ENCODE measurements at places on chromosomes 3 and 15.

DNA sequence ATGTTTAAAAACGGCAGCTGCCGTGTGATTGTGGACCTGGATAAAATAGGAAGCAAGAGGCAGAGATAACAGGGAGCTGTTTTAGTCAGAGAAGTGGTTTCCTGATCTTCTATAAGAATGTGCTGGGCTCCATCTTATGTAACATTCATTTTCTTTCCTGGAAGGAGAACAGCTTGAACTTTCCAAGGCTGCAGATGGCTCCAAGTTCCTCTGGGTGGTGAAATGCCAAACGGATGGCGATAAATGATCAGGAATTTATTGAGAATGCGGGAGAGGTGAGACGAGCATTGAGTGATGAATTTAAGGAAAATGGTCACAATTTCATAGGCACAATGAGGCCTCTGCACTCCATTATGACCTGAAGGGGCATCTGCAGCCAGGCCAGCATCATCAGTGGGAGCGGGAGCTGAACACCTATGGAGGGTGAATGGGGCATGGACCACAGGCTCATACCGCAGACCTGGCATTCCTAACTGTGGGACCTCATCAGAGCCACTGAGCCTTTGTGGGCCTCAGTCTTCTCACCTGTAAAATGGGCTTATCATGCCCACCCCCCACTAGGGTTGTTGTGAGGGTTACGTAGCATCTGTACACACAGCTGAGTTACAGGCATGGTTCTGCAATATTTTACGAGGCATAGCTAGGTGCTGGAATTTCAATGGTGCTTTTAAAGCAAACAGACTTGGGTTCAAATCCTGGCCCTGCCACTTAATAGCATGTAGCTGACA, 17.1 kb downstream of the MGLL start:
- no peak for DNase-seq

DNA sequence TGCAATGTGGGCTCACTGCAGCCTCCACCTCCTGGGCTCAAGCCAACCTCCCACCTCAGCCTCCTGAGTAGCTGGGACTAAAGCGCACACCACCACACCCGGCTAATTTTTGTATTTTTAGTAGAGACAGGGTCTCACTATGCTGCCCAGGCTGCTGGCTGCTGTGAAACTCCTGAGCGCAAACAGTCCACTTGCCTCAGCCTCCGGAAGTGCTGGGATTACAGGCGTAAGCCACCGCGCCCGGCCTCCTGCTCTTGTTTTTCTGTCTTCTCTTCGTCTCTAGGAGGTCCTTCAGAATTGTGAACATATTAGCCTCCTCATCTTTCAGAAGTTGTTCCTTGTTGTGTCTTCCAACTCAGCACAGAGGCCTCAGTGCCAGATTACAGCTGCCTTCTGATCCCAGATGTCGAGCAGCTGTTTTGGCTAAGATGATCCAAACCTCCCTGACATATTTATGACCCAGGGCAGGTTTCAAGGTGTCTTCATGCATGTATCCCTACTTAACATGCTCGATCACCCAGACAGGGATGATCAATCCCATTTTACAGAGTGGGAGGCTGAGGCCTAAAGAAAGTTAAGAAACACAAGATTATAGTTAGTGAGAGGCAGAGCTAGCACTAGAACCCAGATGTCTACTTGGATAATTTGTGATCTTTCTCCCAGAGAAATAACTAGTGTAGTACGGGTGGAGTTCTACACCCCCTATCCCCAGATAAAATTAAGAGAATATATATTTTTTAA, 32.1 kb upstream of the UMPS start:
- DNase-seq = no peak

- peak; percentile 22 for DNase-seq
Observed at GRCh38 chr3:130894130-130894985, 474 bp downstream of the ATP2C1 start.

- DNase-seq = no peak
Observed at GRCh38 chr3:46395210-46395661, 11.6 kb downstream of the CCR5AS start.

DNA sequence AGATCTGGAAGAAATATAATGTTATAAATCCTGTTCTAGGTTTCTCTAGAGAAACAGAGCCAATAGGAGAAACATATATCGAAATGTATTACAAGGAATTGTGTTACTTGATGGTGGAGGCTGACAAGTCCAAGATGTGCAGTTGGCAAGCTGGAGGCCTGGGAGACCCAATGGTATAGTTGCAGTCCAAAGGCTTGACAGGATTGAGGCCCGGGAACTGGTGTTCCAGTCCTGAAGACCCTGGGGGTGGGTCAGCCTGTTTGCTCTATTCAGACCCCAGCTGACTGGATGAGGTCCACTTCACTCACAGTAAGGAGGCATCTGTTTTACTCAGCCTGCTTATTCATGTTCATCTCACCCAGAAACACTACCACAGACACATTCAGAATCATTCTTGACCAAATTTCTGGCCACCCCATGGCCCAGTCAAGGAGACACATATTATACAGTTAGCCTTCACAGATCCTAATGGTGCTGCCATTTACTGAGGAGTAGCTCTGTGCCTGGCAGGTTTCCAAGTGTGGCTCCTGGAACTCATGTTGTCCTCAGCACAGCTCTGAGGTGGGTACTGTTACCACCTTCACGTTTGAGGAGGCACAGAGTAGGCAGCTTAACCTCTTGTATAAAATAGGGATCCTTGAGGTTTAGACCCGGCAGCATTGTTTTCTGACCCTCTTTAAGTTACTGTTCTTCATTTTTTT, 3.7 kb downstream of the TRAK1 start:
- DNase-seq = no peak

- DNase-seq = no peak
Observed at GRCh38 chr15:23629234-23629805, 18.3 kb downstream of the MAGEL2 start.

Measured in prostate gland (tissue), 2 donors.